NCI-H1417 treated with DMSO at 0.1 percent for 48 hours (cell line): ENCODE measurements at places on chromosomes 5 and 9.

- no peak for DNase-seq
Measured at GRCh38 chr9:83106263-83106662, 43.3 kb upstream of the RASEF start.

GRCh38 chr5:179301796-179302195 lies 43.5 kb downstream of the ADAMTS2 start:
- no peak for DNase-seq

DNA sequence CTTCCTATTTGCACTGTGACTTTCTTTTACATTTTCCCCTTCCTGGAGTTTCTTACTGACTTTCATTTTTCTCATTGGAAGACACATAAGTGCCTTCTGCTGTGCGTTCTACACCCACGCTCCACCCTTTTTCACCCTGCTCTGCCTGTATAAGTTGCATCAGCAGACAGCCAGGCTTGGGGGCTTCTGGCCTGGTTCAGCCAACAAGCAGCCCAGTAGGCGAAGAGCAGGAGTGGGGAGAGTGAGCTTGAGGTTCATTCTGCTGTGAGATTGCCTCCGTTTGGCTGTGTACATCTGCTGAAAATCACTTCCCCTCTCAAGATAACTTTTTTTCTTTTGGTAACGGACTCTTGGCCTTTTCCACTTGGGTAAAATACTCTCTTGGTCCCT lies 38.4 kb downstream of the RASGRF2 start:
- no peak for DNase-seq

GRCh38 chr9:101225271-101225670 lies 159.5 kb downstream of the BAAT start:
- DNase-seq: no peak

DNA sequence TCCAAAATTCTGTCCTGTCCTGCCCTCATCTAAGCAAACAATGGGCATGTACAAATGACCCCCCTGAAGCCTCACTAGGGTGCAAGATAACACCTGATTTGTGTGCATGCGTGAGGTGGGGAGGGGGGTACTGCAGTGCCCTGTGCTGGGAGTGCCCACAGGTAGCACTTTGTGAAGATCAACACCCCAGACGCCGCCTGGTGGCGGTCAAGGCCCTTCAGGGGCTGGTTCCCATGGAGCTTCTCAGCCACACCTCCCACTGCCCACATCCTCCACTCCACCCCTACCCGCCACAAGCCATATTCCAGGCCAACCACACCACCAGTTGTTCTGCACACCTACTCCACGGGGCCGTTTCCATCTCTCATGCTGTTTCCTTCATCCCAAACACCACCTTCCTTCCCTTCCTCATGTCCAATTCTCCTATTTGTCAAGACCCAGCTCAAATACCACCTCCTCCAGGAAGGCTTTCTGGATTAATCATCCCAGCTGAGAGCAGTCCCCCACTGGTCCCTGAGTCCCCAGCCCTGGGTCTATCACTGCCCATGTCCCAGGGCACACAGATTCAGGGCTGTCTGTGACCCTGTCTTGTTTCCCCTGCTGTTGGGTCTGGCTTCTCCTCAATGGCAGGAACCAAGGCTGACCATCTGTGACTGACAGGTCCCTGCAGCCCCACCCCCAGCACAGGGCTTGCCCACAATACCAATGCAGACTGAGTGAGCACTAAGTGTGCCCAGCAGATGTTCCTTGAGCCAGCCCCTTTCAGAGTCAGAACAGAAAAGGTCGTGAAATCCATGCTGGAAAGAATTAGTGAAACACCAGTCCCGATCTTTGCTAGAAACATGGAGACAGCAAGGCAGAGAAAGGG lies 178.4 kb downstream of the PAX5 start:
- no peak for DNase-seq

DNA sequence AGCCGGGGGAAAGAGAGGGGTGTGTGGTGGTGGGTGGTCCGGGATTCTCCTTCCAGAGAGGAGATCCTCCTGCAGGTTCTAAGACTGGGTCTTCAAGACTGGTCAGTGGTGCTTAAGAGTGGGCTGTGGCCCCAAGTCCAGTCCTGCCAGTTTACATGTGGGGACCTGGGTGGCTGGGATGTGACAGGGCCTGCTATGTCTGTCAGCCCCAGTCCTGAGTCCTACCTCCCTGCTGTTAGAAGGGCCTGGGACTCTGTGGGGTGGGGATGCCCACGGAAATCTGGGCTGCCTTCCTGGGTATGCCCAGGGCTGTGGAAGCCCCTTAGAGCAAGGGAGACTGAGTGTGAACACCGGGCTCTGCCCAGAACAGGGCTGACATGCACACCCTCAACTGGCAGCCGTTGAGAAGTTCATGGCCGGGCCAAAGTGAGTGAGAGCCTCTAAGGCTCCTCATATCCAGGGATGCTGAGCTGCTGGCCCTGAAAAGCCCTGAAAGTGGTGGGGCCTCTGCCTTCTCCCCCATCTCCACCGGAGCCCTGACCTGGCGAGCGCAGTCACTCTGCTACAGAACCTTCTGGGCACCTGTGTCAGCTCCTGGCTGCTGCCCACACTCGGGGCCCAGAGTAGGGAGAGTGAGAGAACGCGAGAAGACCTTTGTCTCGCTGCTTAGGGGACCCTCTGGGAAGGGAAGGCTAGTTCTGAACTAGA lies 1.7 kb downstream of the PHF2 start:
- DNase-seq: no peak

DNA sequence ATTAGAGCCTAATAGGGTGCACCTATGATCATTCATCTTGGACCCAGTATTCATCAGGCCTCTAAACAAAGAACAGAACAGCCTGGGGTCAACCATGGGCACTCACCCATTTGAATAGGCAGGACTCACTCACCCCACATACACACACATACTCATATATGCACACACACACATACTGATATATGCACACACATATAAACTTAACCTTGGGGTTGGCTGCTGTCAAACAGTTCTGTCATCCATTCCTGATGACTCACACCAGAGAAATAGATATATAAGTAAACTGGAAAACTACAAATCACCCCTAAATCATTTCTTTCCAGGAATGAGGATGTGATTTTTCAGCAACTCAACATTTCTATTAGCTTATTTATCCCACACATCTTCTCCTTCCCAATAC lies 51.3 kb downstream of the ARL15 start:
- no peak for DNase-seq

- DNase-seq: no peak
Measured at GRCh38 chr5:137186759-137187461, 312.2 kb downstream of the SPOCK1 start.

DNA sequence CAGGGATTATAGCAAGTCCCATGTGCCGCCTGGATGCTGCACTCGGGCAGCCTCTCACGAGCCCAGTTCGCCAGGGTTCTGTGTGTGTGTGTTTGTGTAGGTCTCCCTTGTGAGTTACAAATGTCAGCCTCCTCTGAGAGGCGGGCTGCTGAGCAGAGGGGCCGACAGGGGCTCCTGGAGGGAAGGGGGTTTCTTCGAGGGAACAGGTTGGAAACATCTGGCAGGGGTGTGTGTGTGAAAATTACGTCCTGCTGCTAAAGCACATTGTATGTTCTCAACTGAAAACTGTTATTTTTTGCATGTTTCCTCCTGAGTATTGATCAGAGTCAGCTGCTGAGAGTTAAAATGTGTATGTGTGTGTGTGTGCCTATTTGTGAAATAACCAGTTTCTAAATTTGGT lies 9.7 kb downstream of the GALNT10 start:
- no peak for DNase-seq

GRCh38 chr9:136093346-136093986 lies 1.6 kb downstream of the NACC2 start:
- no peak for DNase-seq

GRCh38 chr5:60336491-60336890 lies 363.5 kb downstream of the DEPDC1B start:
- no peak for DNase-seq

DNA sequence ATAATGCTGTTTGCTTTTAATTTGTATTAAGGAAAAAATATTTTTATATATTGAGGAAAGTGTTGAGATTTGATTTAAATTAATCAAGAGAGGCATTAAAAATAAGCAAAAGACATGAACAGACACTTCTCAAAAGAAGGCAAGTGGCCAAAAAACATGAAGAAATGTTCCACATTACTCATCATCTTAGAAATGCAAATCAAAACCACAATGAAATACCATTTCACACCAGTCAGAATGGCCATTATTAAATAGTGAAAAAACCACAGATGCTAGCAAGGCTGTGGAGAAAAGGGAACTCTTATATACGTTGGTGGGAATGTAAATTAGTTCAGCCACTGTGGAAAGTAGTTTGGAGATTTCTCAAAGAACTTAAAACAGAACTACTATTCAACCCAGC lies 45.9 kb downstream of the RANBP17 start:
- no peak for DNase-seq

- DNase-seq: no peak
Measured at GRCh38 chr5:40909264-40909663, at the start of gene C7. C7 (plus strand) TSS chr5:40909497; CDS start chr5:40909611, 114 bp downstream.

DNA sequence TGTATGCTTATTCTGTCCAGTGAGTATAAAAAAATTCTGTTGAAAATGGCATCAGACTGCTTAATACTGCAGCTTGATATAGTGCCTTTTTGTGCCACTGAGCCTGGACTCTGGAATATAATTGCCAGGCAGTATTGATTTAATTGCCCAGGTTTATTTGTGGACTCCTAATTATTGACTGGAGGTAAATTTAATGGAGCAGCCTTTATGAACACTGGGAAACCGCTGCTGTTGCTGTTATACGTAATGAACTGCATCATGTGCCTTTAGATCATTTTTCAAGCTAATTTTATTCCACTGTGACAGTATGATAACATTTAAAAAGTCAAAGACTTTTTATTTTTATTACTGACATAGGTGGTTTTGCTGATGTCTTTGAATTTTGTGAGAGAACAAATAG lies 90.2 kb upstream of the SH3GL2 start:
- DNase-seq: peak; percentile 17

- DNase-seq: no peak
Measured at GRCh38 chr5:112795944-112796678, 58.4 kb downstream of the APC start.

DNA sequence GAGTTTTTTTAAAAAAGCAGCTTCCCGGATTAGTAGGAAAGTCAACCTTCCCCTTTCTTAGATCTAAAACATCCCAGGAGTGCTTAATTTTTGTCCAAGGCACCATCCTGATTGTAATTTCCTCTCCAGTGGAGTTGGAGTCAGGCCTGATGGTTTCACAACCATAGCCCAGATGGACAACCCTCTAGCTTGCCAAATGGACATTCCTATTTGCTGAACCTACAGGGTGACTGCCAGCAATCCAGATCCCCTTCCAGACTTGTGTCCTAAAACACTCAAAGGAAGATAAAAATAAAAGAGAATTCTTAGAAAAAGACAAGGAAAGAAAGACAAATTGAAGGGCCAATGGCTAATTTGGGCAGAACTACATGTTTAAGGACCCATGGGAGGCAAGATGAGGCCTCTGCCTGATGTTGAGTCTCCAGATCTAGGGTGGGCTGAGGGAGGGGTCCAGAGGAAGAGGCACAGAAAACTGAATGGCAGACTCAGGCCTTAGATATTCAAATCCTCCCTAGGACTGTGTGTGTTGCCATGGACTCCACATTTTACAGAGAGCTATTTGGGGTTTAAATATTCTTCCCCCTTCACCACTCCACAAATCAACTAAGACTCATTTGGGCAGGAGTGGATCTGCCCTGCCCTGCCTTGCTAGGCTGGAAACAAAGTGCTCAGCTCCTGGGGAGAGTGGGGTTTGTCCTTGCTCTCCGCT lies 38.5 kb upstream of the SLC44A1 start:
- DNase-seq: no peak

GRCh38 chr5:124574521-124575436 lies 171.7 kb downstream of the ZNF608 start:
- DNase-seq: no peak

DNA sequence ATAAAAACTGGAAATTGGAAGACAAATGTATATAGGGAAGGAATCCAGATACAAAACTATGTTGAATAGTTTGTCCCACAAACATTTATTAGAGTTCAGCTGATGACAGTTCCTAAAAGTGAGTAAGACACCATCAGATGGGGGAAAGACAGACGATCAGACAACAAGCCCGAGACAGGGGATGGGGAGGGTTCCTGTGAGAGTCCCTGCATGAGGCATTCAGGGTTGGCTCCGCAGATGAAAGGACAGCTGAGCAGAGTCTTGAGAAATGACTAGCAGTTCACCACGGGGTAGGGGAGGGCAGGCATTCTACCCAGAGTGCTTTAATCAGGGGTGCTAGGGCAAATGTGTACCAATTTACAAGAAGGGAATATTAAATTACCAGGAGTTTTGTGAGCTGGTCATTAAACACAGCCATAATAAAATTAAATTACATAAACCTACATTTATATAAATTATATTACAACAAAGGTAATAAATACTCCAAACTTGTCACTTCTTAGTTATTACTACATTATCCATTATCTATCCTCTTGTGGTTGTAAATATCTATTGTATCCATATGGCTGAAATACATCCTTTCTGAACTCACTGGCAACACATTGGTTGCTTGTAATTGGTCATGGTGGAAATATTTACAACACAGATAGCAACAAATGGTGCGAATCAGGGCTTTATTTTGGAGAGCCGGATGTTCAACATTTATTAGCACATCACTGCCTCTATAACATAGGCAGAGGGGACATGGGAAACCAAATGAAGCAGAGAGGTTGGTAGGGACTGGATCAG lies 27.8 kb downstream of the TNFSF15 start:
- DNase-seq: no peak

DNA sequence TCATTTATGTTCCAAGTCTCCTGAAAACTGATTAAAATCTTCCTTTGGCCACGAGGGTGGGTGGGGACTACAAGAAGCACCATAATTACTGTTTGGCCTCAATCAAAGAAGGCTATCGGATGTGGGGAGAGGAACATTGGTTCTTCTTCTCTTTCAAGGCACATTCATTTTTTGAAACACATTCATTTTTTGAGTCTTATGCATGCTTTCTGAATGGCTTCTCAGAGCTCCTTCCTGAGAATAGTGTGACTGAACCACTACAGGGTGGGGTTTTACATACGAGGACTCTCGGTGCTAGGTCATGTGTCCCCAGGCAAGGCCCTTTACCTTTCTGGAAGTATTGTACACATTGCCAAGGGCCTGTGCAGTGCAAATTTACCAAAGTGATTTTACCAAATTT lies 7.0 kb upstream of the GRIA1 start:
- DNase-seq: no peak
